ENCODE measurements at places on chromosomes 1 and 21.

GRCh38 chr1:2803086-2803930 lies 1.8 kb upstream of the TTC34 start:
- no peak for DNase-seq

DNA sequence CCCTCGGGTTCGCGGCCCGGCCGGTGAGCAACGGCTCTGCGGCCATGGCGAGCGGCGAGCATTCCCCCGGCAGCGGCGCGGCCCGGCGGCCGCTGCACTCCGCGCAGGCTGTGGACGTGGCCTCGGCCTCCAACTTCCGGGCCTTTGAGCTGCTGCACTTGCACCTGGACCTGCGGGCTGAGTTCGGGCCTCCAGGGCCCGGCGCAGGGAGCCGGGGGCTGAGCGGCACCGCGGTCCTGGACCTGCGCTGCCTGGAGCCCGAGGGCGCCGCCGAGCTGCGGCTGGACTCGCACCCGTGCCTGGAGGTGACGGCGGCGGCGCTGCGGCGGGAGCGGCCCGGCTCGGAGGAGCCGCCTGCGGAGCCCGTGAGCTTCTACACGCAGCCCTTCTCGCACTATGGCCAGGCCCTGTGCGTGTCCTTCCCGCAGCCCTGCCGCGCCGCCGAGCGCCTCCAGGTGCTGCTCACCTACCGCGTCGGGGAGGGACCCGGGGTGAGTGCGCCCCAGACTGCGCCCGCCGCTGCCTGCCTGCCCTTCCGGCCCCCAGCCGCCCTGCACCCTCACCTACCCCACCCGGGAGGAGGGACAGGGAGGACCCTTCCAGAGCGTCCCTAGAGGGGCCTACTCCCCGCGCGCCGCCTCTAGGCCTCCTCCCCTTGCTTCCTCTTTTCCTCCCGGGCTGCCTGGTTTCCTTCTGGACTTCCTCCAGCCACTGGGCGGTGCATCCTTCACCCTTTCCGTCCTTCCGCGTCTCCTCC lies at the start of gene RNPEP:
Gene RNPEP (plus strand): TSS at position 26 of the 757 bp plus-strand sequence. CDS start 19 bp downstream, at position 45.
- DNase-seq, result peak; percentile 69

- DNase-seq, result peak; percentile 27
These were observed 682 bp downstream of the SUCO start for GRCh38 chr1:172533513-172534151.

DNA sequence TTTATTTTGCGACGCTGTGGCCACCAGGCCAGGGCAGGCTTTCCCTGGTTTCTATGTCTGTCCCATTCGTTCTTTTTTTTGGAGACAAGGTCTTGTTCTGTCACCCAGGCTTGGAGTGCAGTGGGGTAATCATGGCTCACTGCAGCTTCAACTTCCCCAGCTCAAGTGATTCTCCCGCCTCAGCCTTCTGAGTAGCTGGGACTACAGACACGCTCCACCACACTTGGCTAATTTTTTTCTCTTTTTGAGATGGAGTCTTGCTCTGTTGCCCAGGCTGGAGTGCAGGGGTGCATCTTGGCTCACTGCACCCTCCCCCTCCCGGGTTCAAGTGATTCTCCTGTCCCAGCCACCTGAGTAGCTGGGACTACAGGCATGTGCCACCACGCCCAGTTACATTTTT lies 43.4 kb upstream of the WNT4 start:
- no peak for DNase-seq

DNA sequence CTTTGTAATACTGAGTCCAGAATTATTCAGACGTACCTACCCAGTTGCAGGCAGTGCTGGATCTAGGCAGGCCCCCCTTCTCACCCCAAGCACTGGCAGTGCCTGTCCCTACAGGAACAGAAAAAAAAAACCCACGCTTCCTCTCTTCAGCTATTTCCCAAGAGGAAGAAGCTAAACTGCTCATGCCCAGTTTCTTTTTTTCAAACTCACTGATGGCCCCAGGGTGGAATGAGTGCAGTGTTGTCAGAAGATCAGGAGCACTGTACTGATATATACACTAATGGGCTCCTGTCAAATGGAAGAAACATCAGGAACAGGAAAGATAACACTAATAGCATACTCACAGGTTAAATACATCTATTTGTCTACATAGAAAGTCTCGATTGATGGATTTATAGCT lies 28.2 kb upstream of the DOCK7 start:
- no peak for DNase-seq

DNA sequence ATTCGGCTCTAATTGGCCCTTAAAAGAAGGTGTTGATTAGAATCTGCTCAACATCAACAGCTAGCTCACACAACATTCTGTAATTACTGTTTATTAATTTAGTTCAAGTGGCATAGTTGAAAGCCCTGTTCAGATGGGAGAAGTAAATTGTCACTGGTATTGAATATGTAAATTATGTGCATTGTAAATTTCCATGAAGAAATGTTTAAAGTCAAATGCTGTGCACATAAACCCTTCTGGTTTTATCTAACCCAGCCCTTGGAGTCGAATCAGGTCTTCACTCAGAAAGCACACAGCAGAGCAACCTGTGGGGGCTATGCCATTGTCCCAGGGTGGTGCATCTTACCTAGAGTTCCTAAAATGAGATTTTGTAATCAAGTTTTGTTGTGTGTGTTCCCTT lies 65.4 kb upstream of the LMO4 start:
- no peak for DNase-seq

DNA sequence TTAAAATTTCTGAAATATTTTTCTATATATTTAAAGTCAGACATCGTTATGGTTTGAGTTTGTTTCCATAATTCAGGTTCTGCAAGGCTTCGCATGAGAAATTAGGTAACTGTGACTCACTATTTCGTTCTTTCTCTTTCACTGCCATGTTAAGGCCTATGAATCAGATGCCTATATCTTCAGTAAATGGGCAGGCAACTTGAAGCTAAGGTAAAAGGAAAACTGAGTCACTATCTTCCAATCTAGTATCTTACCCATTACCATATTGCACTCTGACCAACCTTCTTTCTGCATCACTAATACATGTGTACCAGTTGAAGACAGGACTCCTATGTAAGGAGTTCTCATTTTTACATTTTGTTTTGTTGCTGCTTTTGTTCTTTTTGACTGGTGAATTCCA lies 37.8 kb downstream of the PYHIN1 start:
- DNase-seq, result no peak

DNA sequence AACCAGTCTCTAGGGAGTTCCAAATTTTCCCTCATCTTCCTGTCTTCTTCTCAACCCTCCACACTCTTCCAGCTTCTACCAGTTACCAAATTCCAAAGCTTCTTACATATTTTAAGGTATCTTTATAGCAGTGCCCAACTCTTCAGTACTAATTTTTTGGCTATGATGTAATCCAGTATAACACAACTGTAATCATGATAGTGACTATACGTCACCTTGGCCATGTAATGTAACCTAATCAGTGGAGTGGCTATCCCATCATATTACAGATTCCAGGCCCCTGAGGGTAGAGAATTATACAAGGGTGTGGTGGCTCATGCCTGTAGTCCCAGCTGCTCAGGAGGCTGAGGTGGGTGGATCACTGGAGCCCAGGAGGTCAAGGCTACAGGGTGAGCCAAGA lies 143.2 kb downstream of the CLEC20A start:
- no peak for DNase-seq

DNA sequence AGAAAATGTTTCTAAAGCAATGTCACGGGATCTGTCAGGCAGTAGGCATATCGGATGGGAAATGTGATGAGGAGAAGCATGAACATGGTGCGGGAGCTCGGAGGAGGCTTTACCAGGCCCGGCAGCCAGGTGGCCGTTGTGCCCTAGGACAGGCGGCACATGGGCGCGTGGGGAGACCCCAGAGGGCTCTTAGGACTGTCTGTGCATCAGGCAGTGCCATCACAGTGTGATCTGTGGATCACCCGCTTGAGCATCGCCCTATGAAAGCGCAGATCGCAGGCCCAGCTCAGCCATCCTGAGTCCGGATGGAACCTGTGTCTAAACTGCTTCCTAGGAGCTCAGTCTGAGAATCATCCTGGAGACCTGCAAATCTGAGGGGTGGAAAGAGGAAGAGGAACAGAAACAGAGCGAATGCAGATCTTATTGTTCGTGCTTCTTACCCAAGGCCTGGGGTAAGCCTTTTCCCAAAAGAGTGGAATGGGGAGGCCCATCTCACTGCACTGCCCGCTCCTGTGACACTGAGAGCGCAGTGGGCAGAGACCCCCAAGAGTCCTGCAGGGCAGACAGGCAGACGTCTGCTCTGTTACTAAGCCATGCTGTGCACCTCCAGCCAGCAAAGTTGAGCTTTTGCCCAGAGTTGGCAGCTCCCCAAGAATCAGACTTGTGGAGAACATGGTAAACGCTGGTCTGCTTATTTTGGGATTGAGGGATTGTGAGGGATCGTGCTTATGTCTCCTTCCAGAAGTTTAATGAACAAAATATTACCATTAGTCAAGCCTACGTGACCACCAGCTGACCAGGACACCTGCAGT lies 251.0 kb downstream of the RHOU start:
- no peak for DNase-seq

DNA sequence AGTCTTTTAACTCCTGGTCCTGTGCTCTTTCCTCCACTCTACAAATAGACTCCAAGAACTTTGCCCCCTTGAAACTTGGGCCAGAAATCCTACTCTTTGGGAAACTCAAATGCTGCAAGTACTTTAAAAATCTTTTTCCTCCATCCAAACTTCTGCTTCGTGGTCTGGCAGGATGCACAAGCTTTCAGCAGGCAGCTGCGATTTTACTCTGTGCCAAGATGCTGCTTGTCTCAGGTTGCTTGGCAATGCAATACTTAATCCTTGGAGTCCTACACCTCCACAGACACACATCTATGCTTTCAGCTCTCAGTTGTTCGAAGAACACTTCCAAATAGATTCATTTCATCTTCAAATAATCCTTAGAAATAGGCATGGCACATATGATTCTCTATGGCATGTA lies 435.3 kb upstream of the USP24 start:
- DNase-seq, result no peak

DNA sequence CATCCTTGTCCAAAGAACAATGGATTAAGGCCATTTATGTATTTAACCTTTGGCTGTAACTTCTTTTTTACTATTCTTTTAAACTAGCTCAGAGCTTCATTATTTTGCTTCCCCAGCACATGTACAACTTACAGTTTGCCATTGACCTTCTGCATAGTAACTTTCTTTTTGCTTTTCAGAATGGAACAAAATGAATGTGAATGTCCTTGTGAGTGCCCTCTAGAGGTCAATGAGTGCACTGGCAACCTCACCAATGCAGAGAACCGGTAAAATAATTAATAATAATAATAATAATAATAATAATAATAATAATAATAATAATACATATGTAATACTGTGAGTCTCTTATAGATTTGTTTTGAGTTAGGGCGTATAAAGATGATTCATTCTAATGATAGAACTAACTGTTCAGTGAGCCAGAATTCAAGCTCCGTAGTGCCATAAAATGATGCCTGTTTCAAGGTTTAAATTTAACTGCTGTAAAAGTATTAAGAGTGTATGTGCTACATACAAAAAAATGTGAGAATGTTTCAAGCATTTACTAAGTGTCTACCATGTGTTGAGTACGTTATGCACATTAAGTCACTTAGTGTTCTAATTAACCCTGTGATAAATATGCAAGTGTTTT lies 69.0 kb upstream of the RAVER2 start:
- no peak for DNase-seq

- DNase-seq, result no peak
These were observed 55.0 kb upstream of the ETV3 start for GRCh38 chr1:157193219-157193618.

DNA sequence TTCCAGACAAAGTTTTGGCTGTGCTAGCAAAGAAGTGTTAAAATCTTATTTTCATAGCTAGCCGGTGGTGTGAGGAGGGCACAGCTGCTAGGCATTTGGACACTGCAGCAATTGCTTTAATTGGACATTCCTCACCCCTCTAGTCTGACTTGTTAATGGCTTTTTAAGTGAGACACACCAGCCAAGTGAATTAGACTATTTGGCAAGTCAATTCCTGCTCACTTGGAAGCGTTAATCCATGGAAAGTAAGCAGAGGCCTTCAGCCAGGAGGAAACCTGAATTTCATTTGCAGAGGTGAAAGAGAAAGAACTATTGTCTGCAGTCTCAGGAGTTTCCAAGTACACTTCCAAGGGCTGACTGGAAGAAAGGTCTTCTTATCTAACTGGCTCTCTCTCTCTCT lies 175.7 kb downstream of the ST6GALNAC3 start:
- no peak for DNase-seq

DNA sequence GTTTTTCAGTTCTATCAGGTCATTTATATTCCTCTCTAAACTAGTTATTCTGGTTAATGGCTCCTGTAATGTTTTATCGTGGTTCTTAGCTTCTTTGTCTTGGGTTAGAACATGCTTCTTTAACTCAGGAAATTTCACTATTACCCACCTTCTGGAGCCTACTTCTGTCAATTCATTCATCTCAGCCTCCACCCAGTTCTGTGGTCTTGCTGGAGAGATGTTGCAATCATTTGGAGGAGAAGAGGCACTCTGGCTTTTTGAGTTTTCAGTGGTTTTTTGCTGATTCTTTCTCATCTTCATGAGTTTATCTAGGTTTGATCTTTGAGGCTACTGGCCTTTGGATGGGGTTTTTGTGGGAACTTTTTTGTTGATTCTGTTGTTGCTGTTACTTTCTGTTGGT lies 213.0 kb downstream of the BRINP2 start:
- DNase-seq, result no peak

- no peak for DNase-seq
These were observed 5.5 kb downstream of the TSEN15 start for GRCh38 chr1:184056921-184057555.

DNA sequence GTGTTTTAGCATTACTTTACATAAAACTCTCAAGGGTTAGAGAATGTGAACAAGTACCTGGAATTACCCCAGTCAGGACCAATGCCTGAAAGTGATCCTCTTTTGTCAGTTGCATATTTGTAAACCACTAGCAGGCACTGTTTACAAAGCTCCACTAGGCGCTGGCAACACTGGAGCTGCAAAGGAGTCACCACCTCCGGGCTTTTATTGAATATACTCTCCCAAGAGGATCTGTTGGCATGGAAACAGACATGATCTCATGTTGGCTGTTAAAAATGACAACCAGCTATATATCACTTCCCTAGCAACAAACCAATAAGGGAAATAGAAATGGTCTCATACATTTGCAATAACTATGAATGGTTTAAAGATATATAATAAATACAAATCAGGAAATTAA lies 116.0 kb downstream of the TTLL7 start:
- DNase-seq, result peak; percentile 4
